Heart left ventricle (tissue), 16 donors: ENCODE measurements at places on chromosomes 7 and 10. TPM values are rescaled to one million over a fixed set of nuclear protein-coding genes. Genes with fewer than 3 reads are reported as not detected.

GRCh38 chr7:150857276-150858055 lies 5.1 kb downstream of the AOC1 start:
- DNase-seq, result no peak

DNA sequence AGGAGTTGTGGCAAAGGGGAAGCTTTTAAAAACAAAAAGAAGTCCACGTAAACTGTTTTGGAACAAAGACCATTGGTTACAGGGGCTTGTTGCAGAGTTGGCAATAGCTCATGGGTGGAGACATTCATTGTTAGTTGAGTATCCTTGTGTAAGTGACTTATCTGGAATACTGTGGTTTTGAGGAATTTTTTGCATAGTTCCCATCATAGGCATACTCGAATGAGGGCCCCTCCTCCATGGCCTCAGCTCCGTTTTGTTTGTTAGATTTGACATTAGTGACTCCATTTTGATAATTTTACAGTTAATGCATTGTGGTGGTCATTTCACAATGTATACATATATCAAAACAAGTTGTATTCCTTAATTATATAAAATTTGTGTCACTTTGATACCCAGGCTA lies 12.8 kb upstream of the SMKR1 start:
- DNase-seq, result no peak

DNA sequence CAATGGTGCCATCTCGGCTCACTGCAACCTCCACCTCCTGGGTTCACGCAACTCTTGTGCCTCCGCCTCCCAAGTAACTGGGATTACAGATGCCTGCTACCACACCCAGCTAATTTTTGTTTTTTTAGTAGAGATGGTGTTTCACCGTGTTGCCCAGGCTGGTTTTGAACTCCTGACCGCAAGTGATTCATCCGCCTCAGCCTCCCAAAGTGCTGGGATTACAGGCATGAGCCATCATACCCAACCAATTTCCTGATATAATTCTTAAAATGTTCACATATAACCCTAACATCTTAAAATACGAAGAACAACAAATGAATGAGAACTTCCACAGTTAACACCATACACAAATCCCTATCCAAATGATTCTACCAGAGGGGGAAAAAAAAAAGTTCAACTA lies 31.2 kb downstream of the BAIAP2L1 start:
- no peak for DNase-seq

- peak; percentile 41 for DNase-seq
Measured at GRCh38 chr7:100545360-100546128, 6.5 kb downstream of the AGFG2 start.

Gene NSUN5
- 39.4 TPM for polyA plus RNA-seq
